ENCODE measurements at places on chromosomes 12 and 14. TPM values are rescaled to one million over a fixed set of nuclear protein-coding genes. Genes with fewer than 3 reads are reported as not detected.

The SALL2 gene
- 2.7 TPM for polyA plus RNA-seq

The CLEC2A gene
- polyA plus RNA-seq = not detected

The IFI27 gene
- polyA plus RNA-seq = 15.9 TPM

DNA sequence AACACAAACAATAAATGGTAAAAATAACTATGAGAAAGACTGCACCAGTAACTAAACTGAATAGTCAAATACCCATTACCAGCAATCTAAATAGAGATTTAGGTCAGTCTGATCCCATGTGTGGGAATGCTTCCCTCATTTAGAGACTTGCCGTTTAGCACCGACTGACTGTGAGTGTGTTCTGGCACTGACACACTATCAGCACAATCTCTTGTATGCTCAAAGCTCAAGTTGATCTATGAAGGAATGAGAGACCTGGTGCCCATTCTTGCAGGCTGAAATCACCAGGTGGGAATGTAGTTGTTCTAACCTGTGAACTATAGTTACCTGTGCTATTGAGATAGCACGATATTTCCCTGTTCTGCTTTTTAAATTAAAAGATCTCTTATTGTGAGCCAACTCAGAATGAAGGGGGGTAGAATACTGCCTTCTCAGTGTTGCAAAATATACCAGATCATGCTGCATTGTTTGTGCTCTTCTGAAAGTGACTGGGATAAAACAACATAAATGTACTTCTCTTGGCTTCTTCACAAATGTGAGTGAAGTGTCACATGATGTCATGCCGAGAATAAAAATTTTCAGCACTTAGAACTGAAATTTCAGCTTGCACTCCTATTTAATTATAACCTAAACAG is 99.6 kb downstream of the LIN7A start:
- no peak for DNase-seq

GRCh38 chr12:78236264-78236663 is 405.6 kb downstream of the NAV3 start:
- DNase-seq = no peak

DNA sequence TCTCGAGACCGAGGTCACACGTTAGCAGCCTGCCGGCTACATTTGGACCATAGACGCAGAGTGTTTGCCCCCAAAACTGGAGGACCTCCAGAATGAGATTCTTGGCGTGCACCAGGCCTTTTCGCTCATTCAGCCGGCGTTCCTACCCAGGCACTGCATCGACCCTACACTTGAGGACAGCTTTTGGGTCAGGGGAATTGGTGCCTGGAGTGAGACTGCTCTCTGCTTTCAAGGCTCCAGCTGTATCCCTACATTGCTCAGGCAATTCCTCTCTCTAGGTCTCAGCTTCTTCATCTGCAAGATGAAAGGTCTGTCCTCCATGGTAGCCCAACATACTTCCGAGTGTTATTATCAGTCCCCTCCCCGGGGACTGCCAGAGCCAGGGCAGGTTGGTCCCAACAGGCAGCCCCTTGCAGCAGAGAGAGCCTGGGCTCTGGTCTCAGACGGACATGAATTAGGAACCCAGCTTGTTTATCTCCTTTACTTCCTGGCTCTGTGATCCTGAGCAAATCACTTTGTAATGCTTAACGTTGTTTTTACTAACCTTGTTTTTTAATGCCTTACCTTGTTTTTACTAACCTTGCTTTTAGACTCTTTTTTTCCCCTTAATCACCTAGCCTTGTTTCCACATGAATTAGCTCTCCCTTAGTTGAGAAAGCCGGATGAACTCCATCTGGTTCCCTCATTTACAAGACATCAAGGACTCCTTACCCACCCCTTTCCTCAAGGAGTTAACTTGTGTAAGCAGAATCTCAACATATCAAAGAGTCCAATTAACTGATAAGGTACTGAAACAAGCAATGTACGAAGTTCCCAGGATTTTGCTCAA is 892 bp downstream of the TCHP start:
- DNase-seq = no peak

DNA sequence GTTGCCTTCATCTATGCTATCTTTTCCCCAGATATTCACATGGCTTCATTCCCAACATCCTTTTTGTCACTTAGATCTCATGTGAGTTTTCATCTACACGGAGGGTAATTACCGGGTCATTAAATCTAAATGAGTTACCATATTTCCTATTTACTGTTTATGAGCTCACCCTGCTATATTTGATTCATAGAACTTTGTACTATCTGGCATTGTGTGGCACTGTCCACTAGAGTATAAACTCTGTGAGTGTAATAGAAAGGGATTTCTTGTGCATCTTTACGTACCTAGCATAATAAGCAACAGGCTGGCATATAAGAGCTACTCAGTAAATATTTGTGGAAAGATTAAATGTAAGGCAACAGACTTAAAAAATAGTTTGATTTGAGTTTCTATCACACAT is 86.1 kb upstream of the LMO3 start:
- no peak for DNase-seq

DNA sequence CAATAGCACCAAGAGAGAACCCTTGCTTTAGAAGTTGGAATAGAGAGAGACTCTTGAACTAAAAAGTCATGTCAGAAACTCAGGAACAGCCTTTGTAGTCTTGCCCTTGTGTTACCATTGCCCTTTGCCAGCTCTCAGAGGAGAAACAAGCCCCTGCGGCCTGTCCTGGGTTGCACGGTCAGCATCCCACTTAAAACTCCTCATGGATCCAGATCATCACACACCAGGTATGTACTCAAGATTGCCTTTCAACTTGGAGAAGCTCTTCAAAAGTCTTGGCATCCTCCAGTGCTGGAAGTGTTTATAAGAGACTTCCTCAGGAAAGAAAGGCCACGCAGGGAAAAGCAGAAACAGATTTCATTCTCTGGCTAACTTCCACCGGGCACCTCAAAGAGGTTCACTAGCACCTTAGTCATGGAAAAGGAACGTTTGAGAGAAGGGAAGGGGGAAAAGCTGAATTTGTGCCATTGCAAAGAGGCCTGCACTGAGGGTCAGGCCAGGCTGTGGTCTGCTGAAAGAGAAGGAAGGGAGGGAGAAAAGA is 594.2 kb downstream of the MED13L start:
- DNase-seq = no peak

DNA sequence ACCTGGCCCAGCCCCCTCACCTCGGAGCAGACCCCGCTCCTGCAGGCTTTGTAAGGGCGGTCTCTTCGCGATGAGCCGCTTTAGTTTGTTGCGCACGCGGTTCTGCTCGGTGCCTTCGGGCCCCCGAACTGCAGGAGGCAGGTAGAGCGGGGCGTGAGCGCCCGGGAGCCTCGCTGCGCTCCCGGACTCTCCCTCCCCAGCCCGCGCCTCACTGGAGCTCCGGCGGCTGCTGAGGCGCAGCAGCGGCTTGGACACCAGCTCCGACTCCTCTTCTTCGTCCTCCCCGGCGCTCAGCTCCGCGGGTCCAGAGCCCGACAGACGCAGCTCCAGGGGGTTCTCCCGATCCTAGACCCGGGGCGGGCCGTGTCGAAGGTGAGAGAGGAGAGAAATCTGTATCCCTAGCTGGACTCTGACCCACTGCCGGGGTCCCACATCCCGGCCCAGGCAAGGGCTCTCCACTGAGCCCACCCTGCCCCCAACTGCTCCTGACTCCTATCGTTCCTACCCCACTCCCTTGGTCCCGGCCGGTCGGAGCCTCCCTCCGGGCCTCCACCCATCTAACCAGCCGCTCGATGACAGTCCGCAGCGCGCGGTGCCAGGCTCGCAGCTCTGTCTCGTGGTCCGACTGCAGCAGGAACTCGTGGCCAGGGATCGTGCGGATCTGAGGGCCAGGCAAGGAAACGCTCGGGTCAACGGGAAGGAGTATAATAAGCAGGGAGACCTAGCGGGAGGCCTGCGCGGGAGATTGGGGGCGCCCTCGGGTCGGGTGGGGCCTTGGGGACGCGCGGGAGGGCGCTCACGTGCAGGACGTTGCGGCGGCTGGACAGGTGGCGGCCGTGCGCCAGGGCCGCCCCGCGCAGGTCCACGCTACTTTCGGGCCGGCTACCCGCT is 4.2 kb downstream of the ARHGAP9 start:
- no peak for DNase-seq

- no peak for DNase-seq
These were observed 124.0 kb downstream of the APAF1 start for GRCh38 chr12:98769068-98769467.

DNA sequence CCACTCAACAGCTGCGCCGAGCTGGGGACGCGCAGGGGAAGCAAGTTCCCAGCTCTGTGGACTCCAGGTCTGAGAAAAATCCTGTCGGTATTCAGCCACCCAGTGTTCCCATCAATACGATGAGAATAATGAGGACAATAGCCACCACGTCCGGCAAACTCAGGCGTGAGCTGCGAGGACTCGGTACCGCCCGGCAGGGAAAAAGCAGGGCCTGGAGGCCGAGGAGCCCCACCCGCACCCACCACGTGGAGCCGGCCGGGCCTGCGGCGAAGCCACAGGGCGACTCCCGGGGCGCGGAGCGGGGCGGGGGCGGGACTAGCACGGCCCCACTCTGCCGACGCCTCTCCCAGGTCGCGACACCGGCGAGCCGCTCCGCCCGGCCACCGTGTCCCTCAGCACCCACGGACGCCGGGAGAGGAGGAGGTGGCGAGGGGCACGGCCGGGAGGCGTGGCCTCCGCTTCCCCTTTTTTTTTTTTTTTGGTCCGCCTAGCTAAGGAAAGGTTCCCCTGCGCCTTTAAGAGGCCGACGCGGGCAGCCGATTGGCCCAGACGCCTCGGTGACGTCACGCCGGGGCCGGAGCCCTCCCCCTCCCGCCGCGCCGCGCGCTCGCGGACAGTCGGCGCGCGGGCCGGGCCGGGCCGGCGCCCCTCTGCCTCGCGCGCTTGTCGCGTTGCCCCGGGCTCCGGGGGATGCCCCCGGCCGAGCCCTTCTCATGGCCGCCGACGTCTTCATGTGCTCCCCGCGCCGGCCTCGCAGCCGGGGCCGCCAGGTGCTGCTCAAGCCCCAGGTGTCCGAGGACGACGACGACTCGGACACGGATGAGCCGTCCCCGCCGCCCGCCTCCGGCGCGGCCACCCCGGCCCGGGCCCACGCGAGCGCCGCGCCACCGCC is at the start of gene MLXIP:
MLXIP (plus strand) TSS at position 616 of the 892 bp plus-strand sequence; CDS start at position 714, 98 bp downstream.
- DNase-seq = peak; percentile 87

DNA sequence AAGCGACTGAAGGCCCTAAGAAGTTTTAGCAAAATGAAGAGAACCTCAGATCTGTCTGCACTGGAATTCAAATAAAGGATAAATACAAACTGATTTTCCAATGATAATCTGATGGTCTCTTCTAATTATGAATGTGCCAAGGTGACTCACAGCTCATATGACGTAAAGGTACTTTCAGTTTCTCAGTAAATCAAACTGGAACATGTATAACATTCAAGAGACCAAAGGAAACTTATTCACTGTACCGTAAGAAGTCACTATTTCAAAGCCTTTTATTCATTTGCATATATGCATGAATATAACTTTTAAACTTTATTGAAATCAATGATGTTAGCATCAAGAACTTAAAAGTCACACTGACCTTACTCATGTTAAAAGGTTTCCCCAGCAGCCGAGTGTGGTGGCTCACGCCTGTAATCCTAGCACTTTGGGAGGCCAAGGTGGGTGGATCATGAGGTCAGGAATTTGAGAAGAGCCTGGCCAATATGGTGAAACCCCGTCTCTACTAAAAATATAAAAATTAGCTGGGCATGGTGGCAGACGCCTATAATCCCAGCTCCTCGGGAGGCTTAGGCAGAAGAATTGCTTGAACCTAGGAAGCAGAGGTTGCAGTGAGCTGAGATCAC is 52.2 kb downstream of the ATXN2 start:
- peak; percentile 18 for DNase-seq

- DNase-seq = no peak
These were observed 418.5 kb upstream of the TBX3 start for GRCh38 chr12:115102450-115102849.

DNA sequence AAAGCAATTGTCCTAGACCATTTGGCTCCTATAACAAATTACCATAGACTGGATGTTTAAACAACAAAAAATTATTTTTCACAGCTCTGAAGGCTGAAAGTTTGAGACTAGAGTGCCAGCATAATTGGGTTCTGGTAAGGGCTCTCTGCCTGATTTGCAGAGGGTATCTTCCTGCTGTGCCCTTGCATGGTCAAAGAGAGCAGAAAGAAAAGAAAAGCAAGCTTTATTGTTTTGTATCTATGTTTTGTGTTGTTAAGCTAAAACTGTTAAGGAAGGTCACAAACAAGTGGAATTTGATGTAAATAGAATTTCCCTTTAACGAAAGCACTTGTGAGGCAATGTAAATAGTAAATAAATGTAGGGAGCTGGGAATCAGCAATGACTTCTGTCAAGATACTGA is 1031.0 kb upstream of the ATXN7L3B start:
- DNase-seq = no peak

GRCh38 chr12:4141348-4142270 is 132.0 kb upstream of the CCND2 start:
- DNase-seq = no peak

DNA sequence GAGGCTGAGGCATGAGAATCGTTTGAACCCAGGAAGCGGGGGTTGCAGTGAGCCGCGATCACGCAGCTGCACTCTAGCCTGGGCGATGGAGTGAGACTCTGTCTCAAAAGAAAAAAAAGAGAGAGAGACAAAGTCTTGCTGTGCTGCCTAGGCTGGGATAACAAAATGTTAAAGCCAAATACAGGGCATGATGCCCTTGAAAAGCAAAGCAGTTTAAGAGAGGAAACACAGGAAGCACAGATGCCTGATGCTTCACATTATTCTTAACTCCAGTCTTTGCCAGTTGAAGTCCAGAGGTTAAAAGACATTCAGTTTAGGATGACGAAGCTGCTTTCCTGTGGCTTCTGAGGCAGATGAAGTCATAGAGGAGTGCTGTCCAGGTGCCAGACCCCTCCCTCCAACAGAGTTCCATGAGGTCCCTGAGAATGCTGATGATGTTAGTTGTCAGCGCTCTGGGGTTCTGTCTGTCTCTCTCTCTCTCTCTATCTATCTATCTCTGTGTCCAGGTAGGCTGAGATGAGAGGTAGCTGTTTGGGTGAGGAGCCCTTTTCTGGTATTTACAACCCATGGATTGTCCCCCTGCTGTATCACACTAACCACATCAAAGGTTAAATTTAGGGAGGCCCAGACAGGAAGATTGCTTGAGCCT is 4.9 kb upstream of the MRPL52 start:
- no peak for DNase-seq

DNA sequence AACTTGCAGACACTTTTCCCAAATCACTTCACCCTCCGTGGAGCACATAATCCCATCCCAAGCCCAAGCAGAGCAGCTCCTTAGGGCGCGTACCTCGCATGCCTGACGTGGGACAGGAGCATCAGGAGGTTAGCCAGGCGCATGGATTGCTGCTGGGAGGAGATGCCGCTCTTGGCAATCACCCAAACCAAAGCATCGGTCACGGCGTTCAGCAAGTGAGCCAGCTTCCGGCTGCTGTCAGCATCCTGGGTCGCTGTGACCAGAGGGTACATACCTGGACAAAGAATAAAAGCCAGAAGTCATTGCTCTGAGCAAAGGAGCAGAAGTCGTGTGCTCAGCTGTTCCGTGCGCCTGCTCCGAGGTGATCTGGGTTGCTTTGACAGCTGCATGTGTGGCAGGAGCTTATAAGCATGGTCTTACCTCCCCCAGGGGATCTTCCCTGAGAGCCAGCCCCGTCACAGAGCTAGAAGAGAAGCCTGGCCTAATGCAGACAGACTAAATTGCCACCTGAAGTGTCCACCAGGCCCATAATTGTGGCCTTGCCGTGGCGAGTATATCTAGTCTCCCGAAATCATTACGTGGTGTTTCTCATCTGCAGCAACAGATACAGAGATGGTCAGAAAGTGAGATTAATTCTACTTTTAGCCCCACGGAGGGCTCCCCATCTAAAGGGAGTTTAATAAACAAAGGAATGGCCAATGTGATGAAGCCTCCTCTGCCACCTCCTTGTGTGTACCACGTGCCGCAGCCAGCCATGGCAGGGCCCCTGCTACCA is 59.1 kb downstream of the ESR2 start:
- no peak for DNase-seq

Data from CD4-positive, alpha-beta memory T cell (primary cell).